ENCODE measurements at places on chromosomes 16 and 17.

DNA sequence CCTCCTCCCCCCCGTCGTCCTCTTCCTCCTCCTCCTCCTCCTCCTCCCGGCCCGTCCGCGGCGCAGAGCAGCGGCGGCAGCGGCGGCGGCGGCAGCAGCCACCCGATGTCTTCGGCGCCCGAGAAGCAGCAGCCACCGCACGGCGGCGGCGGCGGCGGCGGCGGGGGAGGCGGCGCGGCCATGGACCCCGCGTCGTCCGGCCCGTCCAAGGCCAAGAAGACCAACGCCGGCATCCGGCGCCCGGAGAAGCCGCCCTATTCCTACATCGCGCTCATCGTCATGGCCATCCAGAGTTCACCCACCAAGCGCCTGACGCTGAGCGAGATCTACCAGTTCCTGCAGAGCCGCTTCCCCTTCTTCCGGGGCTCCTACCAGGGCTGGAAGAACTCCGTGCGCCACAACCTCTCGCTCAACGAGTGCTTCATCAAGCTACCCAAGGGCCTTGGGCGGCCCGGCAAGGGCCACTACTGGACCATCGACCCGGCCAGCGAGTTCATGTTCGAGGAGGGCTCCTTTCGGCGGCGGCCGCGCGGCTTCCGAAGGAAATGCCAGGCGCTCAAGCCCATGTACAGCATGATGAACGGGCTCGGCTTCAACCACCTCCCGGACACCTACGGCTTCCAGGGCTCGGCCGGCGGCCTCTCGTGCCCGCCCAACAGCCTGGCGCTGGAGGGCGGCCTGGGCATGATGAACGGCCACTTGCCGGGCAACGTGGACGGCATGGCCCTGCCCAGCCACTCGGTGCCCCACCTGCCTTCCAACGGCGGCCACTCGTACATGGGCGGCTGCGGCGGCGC lies at the start of gene FOXF1:
Gene FOXF1, plus strand, starts transcription at position 63 of the 797 bp plus-strand sequence. Its CDS starts 43 bp downstream, at position 106.
- peak; percentile 44 for DNase-seq

DNA sequence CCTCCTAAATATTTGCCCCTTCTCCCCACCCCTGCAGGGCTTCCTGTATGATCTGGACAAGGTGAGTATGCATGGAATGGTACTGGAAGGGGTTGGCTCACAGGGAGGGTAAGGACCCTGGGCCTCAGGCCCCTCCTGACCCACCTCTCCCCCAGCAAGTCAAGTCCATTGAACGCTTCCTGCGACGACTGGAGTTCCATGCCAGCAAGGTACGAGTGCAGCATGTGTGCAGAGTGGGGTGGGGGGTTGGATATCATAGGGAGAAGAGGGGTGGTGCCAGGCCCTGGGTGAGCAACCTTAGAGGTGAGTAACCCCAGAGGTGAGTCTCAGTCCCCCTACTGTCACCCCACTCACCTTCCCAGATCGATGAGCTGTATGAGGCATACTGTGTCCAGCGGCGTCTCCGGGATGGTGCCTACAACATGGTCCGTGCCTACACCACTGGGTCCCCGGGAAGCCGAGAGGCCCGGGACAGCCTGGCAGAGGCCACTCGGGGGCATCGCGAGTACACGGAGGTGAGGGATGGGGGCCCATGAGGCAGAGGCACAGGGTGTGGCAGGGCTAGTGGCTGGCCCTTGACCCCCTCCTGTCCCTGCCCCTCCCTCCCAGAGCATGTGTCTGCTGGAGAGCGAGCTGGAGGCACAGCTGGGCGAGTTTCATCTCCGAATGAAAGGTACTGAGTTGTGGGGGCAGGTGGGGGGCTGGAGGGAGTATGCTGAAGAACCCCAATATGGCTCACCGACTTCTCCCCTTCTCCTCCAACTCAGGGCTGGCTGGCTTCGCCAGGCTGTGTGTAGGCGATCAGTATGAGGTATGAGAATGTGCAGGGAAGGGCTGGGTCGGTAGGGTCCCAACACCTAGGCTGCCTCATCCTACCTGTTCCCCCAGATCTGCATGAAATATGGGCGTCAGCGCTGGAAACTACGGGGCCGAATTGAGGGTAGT lies 11.3 kb downstream of the RIPOR1 start:
- no peak for DNase-seq

DNA sequence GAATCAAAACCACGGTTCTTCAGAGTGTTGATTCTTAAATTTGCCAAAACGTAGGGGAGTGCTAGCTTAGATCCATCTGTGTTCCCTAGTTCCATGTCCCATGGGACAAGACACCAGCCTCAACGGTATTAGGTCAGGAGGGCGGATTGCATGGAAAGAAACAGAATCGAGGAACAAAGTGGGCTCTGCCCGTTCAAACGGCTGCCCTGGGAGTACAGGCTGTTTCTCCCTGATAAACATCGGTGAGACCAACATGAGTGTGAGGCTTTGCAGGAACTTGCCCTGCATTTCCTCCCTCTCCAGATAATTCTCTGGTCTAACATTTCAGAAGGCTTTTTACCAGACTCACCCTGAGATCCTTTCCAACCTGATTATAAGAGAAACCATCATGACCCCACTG lies 82.2 kb downstream of the MRM3 start:
- DNase-seq, result peak; percentile 27

- DNase-seq, result no peak
These were observed 228.5 kb downstream of the ABCC12 start for GRCh38 chr16:47927330-47927729.

DNA sequence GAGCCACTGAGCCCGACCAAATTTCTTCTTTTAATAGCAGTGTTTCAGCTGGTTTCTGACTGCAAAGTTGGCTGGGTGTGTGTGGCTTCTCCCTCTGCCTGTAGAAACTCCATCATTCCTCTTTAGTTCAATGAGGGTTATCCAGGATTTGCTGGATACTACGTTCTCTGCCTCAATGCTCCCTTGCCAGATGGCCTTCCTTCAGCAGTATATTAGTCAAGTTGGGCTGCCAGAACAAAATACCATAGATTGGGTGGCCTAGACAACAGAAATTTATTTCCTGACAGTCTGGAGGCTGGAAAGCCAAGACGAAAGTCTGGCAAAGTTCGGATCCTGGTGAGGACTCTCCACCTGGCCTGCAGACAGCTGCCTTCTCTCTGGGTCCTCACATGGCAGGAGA lies 103.7 kb downstream of the NOG start:
- DNase-seq, result no peak

DNA sequence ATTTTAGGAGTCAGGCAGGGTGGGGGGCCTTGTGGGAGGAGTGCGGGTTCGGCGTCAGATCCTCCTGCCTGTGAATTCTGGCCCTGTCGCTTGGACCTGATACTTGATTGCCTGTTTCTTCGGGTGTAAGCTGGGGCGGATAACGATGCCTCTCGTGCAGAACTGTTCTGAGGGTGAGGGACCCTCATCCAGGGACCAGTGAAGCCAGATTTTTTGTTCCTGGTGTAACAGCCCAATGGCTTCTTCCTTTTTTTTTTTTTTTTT lies 1.3 kb downstream of the TBCD start:
- no peak for DNase-seq

GRCh38 chr16:19808061-19808641 lies 76.5 kb downstream of the GPRC5B start:
- DNase-seq, result no peak

- DNase-seq, result no peak
These were observed 186.4 kb upstream of the CHMP6 start for GRCh38 chr17:80805032-80805751.

DNA sequence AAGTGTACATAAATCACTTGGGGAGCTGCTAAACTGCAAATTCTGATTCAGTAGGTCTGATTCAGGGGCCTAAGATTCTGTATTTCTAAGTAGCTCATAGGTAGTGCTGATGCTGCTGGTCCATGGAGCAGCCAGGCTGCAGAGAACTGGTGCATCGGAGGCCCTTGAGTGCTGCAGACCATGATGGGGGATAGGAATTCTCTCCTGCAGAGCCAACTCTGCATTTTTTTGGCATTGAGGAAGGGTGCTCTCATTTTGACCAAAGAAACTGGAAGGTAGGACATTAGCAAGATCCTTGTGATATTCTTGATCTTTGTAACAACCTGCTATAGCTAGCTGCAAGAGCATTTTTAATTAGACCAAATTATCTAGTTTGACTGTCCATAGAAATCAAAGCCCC lies 4.7 kb downstream of the HOXB2 start:
- DNase-seq, result no peak

GRCh38 chr17:81110488-81111040 lies 54.7 kb upstream of the PVALEF start:
- no peak for DNase-seq

DNA sequence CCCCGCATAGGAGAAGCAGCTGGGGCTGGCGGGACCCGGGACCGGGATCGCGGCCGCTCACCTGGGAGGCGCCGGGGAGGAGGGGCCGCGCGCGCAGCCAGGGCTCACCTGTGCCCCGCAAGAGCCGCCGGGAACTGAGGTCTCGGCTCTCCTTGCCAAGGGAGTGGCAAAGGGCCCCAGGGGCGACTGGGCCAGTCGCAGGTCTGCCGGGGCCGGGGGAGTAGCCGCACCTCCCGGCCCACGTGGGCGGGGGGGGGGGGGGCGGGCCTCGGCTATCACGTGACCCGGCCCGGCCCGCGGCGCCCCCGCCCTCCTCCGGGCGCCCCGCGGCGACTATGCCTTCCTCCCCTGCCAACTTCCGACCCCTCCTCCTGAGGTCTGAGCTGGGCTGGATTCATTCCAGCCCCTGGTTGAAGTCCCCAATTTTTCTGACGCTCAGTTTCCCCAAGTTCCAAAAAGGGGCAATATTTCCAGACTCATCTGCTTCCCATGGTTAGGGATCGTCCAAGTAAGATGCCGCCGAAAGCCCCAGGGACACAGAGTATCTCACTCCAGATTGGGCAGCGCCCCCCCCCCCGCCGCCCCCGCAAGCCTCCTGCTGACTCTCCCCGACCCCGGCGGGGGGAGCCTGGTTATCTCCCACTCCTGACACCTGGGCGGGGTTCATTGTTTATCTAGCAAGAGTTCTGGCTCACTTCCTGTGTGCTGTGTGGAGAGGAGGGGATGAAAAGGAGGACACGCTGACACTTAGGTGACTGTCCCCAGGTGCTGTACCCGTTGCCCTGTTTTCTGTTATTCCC lies at the start of gene TMC6:
Gene TMC6, minus strand, starts transcription at position 205 of the 800 bp plus-strand sequence. CDS start 1,923 bp downstream, outside the sequence.
- peak; percentile 75 for DNase-seq

GRCh38 chr16:77786186-77786847 lies 2.0 kb upstream of the VAT1L start:
- DNase-seq, result no peak

- DNase-seq, result no peak
These were observed 95.0 kb upstream of the RCVRN start for GRCh38 chr17:9999919-10000695.

- no peak for DNase-seq
These were observed 83.8 kb upstream of the FAM20A start for GRCh38 chr17:68684949-68685357.

GRCh38 chr16:22886927-22887326 lies 73.0 kb downstream of the HS3ST2 start:
- no peak for DNase-seq

GRCh38 chr16:85428899-85429775 lies 184.0 kb upstream of the GSE1 start:
- DNase-seq, result no peak

DNA sequence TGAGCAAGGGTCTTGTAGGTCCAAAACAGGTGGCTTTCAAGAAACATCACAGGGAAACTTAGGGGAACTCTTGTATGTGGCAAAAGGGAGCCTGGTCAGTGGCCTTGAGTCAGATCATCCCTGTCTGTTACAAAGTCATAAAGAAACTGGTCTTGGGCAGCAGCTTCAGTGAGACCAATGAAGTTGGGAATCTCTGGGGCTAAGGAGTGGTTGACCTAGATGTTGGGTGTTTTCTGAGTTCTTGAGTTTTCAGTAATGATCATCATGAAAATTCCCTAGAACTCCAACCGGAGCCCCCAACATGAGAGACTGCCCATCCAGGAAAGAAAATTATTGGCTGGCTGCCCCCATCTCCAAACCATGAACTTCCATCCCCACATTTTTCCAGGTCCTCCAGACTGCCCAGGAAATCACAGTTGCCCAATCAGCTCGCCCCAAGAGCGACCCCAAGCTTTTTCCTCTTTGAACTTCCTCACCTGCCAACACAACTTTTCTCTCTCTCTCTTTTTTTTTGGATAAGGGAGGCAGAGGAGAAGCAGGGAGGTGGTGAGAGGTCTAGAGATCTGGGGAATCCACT lies 3.9 kb downstream of the CCR7 start:
- DNase-seq, result no peak

GRCh38 chr16:51426276-51426675 lies 275.2 kb upstream of the SALL1 start:
- no peak for DNase-seq

GRCh38 chr16:79101491-79101890 lies 499.0 kb downstream of the MAF start:
- no peak for DNase-seq

DNA sequence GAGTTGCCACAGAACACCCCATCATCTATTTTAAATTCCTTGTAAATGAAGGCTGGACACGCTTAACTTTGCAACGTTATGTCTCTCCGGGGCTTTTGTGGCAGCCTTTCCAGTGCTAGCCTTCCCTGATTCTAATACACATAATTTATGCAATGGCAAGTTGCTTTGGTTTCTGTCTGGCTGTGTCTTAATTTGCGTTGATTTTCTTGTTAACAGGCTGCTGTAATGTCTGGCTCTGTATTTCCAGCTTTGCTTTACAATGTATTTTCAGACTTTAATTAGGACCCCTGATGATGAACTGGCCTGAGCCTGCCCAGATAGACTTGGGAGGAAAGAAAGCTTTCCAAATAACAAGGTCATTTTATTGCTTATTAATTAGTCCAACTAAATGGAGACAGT lies 30.3 kb downstream of the ARSG start:
- no peak for DNase-seq

DNA sequence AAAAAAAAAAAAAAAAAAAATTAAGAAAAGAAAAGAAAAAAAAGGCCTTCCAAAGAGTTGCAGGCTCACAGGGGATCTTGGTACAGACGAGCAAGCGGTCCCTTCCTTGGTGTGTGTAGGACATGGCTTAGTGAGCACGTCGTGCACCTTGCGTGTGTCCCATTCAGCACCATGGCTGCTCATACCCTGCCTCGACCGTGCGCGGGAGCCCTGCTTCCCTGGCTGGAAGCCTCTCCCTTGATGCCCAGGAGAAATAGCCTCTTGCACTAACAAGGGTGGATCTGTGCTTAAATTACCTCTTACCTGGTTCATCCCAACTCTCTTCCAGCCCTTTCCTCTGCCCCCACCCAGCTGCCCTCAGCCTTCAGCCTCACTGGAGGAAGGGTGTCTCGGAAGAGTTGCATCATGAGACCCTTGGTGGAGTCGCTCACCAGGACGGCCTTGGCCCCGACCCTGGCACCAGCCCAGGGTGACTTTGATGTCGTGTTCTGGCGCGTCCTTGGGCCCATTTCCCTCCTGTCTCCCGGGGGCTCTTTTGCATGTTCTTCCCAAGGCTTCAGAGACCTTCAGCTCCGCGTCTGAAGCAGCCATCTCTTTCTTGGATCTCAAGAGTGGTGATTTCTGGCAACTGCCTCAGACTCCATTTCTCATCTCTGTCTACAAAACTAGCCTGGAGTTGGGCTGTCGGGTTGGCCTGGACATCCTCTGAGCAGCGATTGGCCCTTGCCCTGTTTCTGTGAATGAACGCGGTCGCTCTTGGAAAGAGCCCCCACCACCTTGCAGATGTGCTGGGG lies 127.2 kb downstream of the CMIP start:
- no peak for DNase-seq

DNA sequence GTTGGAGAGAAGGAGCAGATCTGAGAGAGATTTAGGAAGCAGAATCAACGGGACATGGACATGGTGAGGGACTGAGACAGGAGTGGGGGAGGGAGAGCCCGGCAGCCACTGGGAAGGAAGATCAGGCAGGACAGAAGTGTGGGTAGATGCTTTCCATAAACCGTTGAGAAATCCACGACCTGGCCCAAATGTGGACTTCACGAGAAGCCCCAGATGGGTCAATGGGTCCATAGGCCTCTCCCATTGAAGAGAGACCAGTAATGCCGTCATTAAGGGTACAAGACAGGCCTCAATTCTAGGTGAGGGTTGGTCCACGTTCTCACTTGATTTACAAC lies 530 bp upstream of the CCL22 start:
- no peak for DNase-seq

Measured in HAP-1 (cell line).